ENCODE measurements at places on chromosomes 2 and 18.

GRCh38 chr2:119255760-119256581 lies 32.3 kb downstream of the STEAP3 start:
- DNase-seq = peak; percentile 68

- no peak for DNase-seq
Observed at GRCh38 chr18:35671966-35672603, 90.5 kb downstream of the GALNT1 start.

DNA sequence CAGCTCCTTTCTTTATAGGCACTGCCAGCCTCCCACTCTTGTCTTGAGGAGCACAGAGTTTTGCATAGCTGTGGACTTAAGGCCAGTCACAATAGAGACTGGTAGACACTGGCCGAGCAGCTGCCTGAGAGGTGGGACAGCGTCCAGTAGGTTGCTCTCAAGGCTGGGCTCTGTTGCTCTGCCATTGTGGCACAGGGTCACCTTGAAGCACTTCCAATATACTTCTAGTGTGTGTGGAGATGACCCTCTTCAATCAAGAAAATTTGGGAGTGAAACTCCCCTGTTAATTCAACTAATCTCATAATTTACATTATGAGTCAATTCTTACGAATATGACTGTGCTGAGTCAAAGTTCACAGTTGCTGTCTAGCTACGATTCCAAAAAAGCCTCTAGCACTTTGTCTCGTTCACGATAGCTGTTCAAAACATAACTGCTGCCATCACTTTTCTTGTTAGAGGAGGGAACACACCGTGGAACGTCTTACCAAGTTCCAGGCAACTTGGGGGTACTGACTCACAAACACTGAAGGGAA lies 636.2 kb downstream of the EPHA4 start:
- no peak for DNase-seq

GRCh38 chr2:105038383-105039061 lies 653 bp downstream of the MRPS9 start:
- peak; percentile 4 for DNase-seq

DNA sequence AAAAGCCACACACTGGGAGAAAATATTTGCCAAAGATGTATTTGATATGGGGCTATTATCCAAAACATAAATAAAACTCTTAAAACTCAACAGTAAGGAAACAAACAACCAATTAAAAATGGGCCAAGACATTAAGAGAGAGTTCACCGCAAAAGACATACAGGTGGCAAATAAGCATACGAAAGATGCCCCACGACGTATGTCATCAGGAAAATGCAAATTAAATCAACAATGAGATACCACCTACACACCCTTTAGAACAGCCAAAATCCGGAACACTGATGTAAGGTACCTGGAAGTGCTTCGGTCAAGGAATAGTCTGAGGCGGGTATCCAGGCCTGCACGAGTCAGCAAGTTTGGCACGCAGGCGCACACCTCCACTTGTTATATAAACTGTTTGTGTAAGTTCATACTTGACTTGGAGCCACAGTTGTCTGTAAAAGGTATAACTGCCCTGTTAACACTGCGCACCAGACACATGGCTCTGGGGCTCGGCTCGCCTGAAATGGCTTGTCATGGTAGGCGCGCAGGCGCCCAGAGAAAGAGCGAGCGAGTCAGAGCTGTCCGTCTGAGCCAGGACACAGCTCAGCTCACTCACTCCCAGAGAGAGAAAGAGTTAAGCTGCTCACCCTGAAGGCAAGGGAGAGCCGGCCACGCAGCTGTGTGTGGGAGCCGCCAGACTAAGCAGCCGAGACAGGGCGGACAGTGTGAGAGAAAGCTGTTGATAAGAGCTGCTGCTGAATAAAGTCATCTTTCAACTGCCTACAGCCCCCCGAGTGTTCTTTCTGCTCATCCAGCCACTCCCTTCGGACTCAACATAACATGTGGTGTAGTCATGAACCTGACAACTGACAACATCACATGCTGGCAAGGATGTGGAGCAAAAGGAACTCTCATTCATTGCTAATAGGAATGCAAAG lies 87.3 kb downstream of the HNRNPLL start:
- DNase-seq = no peak

DNA sequence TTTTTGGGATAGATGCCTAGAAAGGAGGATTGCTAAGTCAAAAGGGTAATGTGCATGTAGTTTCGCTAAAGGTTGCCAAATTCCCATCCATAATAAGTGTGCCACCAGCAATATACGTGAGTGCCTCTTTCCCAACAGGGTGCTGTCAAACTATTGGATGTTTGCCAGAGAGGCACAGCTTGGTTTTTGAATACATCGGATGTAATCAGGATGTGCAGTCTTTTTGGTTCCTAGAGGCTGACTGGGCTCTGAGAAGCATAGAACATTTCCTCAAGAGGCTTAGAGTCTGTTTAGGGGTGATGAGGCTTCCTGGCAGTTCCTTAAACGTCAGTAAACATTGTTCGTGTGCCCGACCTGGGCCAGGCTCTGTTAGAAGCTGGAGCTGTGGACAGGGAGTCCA lies 28.0 kb downstream of the AGAP1 start:
- DNase-seq = no peak

- no peak for DNase-seq
Observed at GRCh38 chr2:205692104-205692503, 9.8 kb downstream of the NRP2 start.
